ENCODE measurements at places on chromosomes 16 and 17.
A peak's percentile ranks its signal among the peaks of the same experiment; 100 is the strongest.

GRCh38 chr16:72434159-72434558 is 262.2 kb upstream of the PMFBP1 start:
- no peak for DNase-seq

- DNase-seq, result no peak
Measured at GRCh38 chr17:17808706-17809432, 27.9 kb downstream of the SREBF1 start.

GRCh38 chr16:17076092-17076754 is 394.5 kb downstream of the XYLT1 start:
- no peak for DNase-seq

DNA sequence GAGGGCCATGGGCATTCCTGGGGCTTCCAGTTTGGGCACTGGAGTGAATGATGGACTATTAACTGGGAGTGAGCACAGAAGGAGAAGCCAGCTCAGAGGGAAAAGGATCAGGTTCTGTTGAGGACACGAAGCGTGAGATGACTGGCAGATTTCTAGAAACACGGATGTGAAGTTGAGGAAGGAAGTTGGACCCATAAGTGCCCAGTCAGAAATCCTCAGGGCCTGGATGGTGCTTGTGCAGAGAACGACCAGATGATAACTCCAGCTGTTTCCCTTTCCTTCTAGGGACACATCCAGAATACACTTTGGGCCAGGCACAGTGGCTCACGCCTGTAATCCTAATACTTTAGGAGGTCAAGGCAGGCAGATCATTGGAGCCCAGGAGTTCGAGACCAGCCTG is 23.3 kb upstream of the ANKRD40CL start:
- DNase-seq, result no peak

DNA sequence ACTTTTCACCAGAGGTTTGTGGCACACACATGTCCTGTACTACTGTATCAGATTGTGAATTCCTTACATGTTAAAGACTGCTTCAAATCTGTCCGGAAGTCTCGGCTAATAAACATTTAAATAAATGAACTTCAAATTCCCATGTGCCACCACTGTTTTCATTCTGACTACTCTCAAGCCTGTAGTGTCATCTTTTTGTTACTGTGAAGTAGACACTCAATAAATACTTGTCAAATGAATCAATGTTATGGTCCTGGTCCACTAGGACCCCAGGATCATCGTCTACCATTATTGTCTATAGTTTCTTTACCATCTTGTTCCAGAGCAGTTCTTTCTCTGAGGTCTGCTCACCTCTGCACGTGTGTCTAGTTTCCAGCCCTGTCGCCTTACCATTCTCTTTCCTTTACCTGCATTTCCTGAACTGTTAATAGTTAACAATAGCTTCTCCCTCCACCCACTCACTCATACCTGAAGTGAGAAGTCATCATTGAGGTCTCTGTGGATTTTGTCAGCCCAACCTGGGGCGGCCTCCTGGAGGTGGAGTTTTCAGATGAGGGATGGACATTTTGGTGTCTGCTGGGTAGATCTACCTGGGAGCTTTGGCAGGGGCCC is 333.0 kb downstream of the SEC14L1 start:
- peak; percentile 74 for DNase-seq

DNA sequence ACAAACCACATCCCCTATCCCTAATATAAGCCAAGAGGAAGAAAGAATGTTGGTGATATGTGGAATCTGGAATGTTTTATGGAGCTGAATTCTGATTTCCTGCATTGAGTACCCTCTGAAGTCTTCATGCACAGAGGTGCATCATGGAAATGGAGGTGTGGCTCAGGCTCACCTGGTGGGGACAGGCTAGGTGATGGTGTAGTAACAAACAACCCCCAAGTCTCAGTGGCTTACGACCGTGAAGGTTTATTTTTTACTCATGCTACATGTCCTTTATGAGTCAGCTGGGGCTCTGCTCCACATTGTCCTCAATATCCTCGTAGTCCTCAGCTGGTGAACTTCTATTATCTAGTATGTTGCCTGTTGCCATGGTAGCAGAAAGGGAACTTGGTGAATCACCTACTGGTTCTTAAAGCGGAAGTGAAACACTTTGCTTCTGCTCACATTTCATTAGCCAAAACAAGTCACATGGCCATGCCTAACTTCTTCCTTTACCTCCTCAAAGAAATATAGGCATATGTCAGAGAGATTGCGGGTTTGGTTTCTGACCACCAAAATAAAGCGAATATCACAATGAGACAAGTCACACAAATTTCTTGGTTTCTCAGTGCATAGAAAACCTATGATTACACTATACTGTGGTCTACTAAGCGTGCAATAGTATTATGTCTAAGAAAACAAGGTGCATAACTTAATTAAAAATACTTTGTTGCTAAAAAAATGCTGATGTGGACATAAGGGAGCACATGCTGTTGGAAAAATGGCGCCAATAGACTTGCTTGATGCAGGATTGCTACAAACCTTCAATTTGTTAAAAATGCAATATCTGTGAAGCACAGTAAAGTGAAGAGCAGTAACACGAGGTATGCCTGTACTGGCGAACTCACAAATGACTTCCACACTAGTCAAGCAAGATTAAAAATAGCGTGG is at the start of gene PMFBP1:
PMFBP1 (minus strand) TSS at position 51 of the 930 bp plus-strand sequence. CDS start 947 bp downstream, outside the sequence.
- DNase-seq, result peak; percentile 37

DNA sequence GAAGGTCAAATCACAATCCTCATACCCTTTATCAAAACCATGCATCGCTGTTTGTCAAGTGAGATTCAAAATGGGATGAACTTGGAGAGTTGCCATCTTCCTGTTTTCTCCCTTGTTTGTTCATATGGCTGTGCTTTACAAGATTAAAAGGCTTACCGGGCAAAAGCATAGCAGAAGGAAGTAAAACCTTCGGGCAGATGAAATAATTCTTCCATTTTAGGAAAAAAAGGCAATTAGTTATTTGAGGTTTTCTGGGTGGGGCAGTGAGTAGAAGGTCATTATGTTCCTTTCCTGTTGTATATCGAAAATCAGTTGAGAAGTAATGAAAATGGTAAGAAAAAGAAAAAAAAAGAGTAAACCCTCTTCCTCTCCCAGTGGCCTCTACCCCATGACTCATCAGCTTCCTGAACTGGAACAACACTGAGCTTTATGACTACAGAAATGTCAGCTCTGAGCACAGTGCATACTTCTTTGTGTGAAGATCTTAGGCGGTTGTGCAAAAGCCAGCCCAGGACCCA is 369.2 kb downstream of the CDH13 start:
- DNase-seq, result no peak

DNA sequence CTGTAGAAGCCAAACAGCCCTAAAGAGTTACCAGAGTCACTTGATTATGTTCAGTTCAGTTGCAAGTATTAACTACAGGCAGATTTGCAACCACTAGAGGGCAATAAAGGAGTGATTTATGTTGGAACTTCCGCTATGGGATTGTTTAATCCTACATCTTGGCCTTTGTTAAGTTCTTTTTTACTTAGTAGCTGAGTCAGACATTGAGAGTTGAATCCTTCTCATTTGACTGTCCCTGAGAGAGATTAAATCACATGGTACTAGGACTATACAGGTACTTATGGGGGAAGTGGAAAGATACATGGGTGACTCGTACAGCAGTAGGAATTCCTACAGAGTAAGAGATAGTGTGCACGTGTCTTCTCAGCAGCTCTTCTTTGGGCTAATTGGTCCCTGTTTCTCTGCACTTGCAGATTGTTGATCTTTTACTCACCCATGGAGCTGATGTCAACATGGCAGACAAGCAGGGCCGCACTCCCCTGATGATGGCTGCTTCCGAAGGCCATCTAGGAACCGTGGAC is 40.3 kb downstream of the CYB561 start:
- peak; percentile 7 for DNase-seq

DNA sequence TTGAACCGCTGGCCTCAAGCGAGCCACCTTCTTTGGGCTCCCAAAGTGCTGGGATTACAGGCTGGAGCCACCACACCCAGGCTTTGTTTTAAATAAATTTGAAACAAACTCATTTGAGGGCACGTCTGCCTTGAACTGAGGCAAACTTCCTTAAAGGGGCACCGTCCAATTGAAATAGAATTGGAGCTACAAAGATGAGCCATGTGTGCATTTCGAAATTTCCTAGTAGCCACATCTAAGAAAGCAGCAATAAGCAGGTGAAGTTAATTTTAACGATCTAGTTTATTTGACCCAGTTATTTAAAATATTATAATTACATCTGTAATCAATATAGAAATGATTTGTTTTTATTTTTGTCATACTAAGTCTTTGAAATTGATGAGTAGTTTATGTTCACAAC is 755 bp upstream of the C16orf89 start:
- no peak for DNase-seq

DNA sequence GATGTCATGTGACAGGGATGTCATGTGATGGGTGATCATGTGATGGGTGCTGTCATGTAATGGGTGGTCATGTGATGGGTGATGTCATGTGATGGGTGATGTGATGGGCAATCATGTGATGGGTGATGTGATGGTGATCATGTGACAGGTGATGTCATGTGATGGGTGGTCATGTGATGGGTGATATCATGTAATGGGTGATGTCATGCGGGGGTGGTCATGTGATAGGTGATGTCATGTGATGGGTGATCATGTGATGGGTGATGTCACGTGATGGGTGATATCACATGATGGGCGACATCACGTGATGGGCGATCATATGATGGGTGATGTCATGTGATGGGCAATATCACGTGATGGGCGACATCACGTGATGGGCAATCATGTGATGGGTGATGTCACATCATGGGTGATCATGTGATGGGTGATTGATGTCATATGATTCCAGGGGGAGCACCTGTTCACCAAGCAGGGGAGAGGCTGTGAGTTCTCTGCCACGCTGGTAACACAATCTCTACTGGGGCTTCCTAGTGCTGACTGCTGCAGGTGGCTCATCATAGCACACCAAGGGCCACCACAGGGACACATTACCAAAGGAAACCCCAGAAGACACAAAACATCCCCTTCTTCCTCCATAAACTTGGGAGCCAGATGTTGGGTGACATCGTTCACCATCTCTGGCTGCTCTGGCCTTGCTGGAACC is 16.5 kb downstream of the CD300LB start:
- no peak for DNase-seq

DNA sequence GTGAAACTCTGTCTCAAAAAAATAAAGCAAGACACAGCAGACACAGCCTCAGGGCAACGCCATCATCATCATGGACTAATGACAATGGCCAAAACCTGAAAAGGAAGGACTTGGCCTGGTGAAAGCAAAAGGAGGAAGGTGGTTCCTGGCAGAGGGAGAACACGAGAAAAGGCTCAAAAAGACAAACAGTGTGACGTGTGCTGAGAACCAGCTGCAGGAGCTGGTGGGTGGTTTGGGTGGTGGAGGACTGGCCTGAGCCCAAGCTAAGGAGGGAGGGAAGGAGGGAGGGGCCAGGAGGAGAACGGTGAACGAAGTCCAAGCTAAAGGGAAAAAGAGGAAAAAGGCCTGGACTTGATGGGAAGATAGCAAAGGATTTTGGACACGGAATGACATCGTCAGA is 85.1 kb downstream of the SLC39A11 start:
- DNase-seq, result no peak

GRCh38 chr17:74644419-74644818 is 20.9 kb upstream of the CD300E start:
- no peak for DNase-seq

- no peak for DNase-seq
Measured at GRCh38 chr17:3536716-3537115, 20.9 kb downstream of the TRPV3 start.

DNA sequence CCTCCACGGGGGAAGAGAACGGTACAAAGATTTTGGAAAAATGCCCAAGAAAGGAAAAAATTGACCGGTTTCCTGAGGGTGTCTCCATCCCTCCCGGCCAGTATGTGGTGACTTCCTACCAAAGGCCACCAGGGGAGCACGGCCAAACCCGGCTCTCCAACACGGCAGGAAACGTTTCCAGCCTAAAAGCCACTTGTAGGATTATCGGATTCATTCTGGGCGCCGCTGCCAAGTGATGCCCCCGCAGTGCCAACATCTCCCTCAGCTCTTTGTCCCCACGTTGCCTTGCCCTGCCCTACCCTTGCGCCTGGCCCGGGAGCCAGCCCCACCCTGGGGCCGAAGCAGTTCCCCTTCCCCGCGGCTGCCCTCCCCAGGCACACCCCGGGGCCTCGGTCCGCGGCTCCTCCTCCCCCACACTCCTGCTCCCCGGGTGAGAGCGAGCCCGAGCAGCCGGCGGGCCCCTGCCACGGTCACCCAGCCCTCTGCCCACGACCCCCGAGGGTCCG is 688 bp downstream of the CRK start:
- DNase-seq, result peak; percentile 57

DNA sequence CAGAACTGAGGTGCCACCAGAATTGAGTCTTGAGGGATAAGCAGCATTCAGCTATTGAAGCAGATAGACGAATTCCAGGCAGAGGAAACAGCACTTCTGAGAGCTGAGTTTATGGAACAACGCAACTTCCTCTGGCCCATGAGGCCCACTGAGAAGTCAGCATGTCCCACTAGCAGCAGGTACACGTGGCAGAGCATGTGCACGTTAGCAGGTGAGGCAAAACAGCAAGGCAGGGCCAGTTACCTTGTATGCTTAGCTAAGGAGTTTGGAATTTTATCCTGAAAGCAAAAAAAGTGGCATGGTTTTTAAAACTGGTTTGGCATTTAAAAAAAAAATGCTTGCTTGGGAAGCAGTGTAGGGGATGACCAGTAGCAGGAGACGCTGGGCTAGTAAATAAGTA is 305.6 kb downstream of the CPPED1 start:
- no peak for DNase-seq

- no peak for DNase-seq
Measured at GRCh38 chr17:55642741-55643140, 79.9 kb downstream of the TMEM100 start.

- no peak for DNase-seq
Measured at GRCh38 chr16:67111951-67112444, 2.3 kb downstream of the PHAF1 start.

GRCh38 chr16:27428026-27428785 is 26.2 kb downstream of the IL21R start:
- DNase-seq, result no peak

DNA sequence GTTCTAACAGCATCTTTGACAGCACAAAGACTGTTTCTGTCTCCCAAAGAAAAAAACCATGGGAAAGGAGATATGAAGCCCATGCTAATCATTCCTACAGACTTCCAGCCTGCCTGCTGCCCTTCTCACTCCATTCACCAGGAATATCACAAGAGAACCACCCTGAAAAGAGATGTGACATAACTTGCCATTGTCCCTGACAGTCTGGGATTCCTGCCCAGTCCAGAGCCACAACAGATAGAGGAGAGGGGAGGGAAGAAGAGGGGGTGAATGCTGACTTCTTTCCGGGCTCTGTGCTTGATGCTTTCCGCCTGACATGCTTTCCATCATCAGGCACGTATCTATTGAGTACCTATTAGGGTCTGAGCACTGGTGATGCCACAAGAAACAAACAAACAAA is 31.6 kb upstream of the ASIC2 start:
- DNase-seq, result no peak

- DNase-seq, result no peak
Measured at GRCh38 chr16:72464597-72465368, 292.8 kb upstream of the PMFBP1 start.
